ENCODE measurements at places on chromosomes 2 and 18.

GRCh38 chr2:64404002-64404731, 49.8 kb upstream of the LGALSL start:
- DNase-seq, result peak; percentile 27

DNA sequence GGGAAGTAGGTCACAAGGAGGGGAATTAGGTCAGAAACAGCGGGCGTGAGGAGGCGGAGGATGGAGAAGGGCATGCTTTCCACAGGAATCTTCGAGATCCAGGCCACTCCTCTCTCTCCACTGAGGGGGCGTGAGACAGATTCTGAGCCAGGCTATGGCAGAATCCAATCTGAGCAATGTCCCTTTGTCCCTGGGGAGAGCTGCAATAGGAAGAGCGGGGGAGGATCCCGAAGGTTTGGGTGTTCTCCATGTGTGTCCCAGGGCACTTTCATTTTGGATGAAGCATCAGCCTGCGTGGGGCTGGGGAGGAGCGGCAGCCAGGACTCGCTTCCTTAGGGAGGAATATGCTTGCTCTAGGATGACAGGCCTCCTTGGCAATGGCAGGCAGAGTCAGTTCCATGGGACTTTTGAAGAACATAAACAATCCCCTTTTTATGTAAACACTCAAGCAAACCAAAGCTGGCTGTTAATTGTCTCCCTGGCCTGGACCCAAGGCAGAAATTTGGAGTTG, 84.0 kb downstream of the LIPG start:
- DNase-seq, result no peak

GRCh38 chr2:152380261-152381055, 45.5 kb downstream of the FMNL2 start:
- no peak for DNase-seq

DNA sequence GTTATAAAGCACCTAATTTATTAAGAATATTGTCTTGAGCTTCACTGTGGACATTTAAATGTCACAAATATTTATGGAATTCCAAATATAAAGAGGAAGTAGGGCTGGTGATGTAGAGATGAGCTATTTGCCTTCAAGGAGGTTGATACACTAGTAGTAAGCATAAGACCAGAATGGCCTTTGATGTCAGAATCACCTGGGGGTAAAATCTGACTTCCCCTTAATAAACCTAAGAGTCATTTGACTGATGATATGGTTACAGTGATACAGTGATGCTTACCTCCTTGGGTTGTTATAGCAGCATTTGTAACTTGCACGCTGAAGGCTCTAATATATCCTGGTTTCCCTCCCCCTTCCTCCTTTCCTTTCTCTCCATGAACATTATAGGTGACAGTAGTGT, 143.7 kb downstream of the CERS6 start:
- no peak for DNase-seq

DNA sequence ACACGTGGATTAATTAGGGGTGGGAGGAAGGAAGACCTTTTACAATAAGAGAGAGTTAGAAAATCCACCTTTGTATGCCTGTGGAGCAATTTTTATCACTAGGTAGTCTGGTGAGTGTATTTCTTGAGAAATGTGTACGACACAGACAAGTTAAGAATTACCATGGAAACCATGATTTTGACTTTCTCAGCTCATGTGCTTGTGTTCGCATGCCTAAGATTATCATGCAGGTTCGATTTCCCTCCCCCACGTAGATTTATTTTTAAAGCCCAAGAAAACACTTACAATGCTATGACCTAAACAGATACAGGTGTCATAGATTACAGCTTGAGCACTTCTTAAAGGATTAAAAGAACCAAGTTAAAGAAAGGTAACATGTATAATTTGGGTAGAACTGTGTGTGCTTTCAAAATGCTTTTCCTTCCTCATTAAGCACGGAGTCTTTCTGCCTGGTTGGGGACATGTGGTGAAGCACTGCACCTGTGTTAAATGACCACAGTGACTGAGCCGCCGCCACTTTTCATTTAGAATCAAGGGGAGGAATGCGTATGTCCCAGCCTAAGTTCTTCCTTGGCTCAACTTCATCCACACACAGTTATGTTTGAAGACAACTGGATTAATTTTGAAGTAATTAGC, 16.6 kb downstream of the SERTAD2 start:
- DNase-seq, result no peak

DNA sequence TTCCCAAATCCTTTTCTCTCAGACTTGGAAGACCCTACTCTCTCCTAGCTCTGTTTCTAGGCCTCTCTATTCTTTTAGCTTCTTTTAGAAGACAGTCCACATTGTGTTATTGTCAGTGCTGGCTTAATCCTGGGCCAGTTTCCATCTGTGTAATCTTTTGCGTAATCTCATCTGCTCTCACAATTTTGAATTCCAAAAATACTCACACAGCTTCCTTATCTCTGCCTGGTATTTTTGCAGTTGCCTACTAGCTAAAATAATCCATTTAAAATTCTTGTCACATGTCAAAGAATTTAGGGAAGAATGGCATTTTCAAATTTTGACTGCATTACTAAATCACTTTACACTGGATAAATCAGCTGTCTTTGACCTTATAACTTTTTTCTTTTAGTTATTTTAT, 200.6 kb upstream of the MEX3C start:
- DNase-seq, result no peak

DNA sequence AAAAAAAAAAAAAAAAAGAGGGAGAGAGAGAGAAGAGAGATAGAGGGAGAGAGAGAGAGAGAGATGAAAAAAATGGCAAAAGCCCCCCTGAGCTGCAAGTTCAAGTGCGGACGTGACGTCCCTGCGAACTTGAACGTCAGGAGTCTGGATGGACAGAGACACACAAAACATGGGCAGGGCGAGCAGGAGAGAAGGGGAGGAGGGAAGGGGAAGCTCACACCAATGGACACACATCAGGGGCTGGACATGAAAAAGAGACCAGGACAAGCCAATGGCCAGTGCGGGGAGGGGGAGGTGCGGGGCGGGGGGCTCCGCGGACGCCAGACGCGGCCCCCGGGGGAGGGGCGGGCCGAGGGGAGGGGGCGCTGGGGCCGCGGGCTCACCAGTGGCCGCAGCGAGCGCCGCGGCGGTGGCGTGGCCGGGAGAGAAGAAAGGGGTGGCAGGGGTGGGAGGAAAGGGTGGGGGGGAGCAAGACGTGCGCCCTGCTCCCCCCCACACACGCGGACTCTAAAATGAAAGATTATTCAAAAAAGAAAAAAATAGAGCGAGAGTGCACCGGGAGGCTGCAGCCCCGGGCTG, at the start of gene BCL11A:
Gene BCL11A (minus strand): TSS at position 160 of the 579 bp plus-strand sequence. CDS start 384 bp downstream, outside the sequence.
- no peak for DNase-seq

DNA sequence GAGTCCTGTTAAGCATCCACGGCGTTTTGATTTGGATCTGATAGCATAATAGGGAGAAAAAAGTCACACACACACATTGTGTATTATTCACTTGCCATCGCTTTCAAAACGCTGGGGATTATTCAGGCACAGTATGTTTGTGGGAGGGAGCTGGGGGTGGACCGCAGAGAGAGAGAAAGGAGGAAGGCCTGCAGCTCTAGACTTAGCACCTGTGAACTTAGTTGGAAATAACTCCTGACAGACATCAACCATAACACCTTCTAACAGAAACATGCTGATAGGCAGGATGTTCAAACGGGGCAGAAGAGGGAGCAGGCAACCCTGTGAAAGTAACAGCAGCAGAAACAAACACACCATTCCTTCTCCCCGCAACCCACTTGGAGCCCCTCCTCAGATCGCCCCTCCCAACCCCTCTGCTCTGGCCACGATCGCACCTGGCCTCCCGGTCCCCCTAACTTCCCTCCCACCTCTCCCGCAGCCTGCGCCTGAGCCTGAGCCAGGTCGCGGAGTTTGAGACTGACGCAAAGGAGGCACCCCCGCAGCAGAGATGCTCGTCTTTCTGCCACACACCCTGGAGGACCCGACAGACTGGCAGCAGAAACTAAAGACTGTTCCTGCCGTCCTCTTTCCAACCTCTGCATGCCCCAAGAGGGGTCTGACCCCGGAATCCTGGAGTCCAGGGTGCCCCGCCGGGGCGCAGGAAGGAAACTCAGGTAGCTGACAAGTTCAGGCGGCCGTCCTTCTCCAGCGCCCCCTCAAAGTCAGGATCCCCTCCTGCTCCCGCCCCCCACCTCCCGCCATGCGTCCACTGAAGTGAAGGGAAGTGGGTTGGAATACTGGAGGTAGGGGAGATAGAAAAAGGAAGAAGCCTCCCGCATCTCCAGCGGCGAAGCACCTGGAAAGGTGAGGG, 738 bp downstream of the CHST9 start:
- DNase-seq, result peak; percentile 28

DNA sequence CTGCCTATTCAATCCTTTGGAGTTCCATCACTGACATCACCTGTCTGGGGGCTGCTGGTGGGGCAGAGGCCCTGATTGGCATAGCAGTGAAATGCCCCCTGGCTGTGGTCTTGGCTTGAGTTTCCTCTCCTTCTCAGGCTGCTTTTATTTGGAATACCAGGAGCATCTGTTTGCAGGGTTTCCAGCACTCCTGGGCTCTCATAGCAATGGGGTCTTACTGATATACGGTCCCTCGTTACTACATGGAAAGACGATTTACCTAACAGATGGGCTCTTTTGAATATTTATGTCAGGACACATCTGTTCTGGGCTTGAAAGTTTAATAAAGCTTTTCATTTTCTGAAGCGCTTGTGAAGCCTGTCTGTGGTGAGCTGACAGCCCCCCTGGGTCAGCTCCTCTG, 230.3 kb downstream of the SLC4A3 start:
- no peak for DNase-seq

GRCh38 chr2:161552015-161552414, 72.2 kb upstream of the SLC4A10 start:
- no peak for DNase-seq

GRCh38 chr2:23249348-23249747, 135.6 kb upstream of the KLHL29 start:
- DNase-seq, result no peak

DNA sequence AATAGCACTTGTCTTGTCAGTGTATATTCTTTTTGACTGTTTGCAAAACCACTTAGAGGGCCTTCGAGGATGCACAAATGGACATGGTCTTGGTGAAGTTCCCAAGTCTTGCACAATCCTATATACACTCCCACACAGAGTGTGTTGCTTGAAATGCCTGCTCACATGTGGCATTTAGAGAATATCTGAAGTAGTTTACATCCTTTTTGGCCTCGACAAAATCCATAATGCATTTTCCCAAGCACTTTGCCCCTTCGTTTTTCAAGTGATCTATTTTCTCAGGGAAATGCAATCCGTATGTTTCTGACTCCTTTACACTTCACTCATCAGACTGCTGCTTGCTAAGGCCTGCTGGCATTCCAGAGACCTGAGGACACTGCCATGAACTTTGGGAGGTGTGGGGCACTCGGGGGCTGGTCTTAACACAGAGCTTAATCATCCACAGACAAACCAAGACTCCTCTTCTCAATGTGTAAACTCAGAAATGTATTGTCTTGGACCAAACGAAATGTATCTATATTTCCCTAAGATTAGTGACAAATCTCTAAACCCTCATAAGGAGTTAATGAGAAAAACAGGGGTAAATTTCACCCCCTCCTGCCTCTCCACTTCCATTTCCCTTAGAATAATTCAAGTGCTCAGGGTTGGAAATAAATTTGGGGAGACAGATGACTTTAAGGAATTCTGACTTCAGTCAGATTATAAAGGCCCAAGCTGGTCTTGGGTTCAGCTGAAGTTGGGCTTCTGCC, 219.3 kb upstream of the APCDD1 start:
- no peak for DNase-seq

DNA sequence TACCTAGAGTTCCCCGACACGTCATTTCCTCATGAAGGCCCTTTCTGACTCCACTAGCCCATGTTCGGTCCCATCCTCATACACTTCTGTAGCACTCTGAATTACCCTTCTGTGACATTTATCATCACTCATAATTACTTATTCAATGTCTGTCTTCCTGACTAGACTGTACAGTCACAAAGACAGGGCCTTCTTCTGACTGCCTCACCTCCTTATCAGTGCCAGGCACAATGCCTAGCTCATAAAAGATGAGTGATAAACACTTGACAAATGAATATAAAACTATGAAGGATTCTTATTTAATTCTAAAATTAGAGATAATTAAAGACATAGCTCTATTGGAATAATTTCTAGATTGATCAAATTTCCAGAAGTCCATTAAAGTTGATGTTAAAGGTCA, 1.4 kb upstream of the UBXN4 start:
- DNase-seq, result no peak

DNA sequence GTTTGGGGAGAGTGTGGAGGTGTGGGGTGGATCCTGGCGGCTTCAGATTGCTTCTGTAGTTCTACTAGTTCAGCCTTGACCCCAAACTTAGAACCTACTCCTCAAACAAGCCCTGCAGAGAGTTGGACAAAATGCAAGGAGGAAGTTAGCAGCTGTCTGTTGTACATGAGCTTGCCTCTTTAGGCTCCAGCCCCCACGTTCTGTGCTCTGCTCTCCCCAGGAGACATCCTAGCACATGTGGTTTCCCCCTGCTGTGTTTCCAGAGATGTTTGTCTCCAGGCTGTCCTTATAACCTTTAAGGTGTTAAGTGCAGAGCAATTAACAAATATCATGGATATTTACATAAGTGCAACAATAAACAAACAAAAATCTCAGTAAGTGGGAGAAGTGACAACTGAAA, 111.1 kb downstream of the ACOXL start:
- DNase-seq, result no peak

DNA sequence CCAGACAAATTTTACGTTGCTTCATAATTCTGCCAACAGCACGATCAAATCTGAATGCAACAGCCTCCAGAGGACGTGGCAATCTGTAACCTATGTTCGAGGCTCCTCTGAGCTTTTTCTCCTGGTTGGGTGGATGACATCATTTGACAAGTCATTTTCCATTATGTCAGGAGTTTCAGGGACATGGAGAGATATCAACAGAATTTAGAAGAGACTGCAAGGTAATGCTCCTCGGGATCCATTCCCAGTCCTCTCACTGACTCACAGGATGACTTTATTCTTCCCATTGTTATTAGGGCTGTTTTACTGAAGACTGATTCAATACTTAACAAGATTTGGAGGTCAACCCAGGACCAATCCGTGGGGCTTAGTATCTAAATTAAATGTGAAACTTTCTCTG, 72.5 kb upstream of the RNF152 start:
- DNase-seq, result no peak

GRCh38 chr2:124778076-124778475, 753.0 kb downstream of the CNTNAP5 start:
- DNase-seq, result no peak

DNA sequence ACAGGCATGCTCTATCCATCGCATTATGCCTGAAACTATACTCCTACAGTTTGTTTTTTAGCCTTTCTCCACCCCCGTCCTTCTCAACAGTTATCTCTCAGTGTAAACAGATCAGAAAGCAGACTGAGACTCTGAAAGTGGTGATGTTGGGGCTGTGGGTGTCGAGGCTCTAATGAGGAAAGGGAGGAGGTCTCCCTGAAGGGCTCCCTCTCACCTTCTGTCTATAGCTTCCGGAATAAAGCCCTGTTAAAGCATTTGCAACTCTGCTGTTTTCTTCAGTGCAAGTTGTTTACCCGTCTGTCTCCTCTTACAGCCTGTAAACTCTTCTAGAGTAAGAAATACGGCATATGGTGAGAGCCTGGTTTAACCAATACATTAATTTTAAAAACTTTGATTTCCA, 136.7 kb upstream of the SYT4 start:
- DNase-seq, result no peak

DNA sequence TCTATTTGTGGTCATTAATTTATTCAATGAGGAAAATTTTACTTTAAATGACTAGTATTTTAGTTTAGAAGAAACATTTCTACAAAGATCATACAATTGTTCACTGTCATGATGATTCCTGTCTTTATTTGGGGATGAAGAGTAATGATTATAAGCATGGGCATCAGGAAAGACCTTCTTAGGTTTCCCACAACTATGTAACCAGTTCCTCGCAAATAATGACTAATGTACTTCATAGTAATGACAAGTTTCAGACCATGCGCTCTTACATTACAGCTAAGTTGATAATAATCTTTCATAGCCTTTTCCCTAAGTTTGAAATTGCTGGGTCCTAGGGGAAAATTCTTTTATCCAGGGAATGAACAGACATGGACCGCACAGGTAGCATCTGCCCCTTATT, 90.5 kb downstream of the MYO5B start:
- no peak for DNase-seq
